ENCODE measurements at places on chromosomes 1 and 21.
A peak's percentile ranks its signal among the peaks of the same experiment; 100 is the strongest.

- DNase-seq: no peak
Observed at GRCh38 chr1:34356853-34357252, 180.1 kb downstream of the C1orf94 start.

GRCh38 chr1:59669752-59670312 is 144.9 kb upstream of the HOOK1 start:
- DNase-seq: no peak

- no peak for DNase-seq
Observed at GRCh38 chr1:54710434-54710833, 5.2 kb upstream of the TTC4 start.

- DNase-seq: peak; percentile 77
Observed at GRCh38 chr1:158809256-158809655, 21.9 kb upstream of the MNDA start.

Data from inflammatory macrophage treated with lipopolysaccharide for 4 hours (primary cell).